Amniotic stem cell (primary cell): ENCODE measurements at places on chromosomes 2 and 18.

GRCh38 chr2:160145471-160145870, 54.6 kb downstream of the ITGB6 start:
- no peak for DNase-seq

DNA sequence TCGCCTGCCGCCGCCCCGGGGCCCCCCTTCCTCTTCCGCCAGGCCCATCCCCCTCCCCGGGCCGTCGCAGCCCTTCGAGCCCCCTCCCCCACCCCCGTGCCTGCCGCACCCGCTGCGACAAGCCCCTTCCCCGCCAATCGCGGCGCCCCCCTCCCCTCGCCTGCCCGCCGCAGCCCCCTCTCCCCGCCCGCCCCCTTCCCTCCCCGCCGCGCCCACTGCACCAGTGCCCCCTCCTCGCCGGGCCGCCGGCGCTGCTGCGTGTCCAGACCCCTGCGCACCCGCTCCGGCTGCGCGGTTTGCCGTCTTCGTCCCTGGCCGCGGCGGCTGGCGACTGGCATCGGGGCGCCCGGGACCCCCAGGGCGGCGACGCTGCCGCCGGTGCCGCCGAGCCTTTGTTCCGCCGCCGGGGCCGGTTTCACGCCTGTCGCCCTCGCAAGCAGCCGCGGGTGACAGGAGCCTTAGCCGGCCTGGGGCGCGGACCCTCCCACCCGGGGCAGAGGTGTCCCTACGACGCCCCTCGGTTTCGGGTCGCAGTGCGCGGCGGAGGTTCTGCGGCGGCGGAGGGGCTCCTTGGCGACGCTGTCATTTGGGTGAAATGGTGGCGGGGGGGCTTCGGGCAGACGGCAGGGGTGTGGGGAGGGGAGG, 18.1 kb downstream of the GPC1 start:
- no peak for DNase-seq

GRCh38 chr18:6039055-6039454, 143.7 kb upstream of the TMEM200C start:
- DNase-seq, result no peak

DNA sequence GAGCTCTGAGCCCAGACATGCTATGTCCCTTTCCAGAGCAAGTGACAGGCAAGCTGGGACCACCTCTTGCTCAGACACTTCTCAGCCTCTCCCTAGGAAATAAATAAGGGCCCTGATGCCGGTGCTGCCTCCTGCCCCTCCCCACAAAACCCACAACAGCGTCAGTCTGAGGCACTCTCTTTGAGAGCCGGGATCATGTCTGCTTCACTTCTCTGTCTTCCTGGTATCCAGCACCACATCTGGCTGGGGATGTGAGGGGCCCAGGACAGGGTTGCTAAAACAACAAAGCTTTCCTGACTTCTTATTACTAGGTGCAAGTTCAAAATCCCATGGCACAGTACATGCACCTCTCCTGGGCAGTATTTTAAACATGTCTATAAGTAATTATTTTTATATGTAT, 103.9 kb upstream of the GLI2 start:
- DNase-seq, result no peak

- no peak for DNase-seq
Observed at GRCh38 chr18:33616556-33616955, 38.5 kb downstream of the ASXL3 start.

GRCh38 chr2:140786585-140786984, 1344.2 kb downstream of the LRP1B start:
- no peak for DNase-seq

DNA sequence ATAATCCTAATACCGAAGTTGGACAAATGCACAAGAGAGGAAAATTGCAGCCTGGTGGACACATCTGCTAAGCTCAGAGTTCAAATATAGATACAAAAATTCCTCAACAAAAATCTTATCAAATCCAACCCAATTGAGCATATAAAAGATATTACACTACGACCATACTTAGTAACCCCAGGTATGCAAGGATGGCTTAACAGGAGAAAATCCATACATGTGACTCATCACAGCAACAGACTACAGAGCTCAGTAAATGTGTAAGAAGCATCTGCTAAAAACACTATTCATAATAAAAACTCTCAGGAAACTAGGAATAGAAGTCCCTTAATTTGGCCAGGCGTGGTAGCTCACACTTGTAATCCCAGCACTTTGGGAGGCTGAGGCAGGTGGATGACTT, 28.3 kb downstream of the HS6ST1 start:
- no peak for DNase-seq

DNA sequence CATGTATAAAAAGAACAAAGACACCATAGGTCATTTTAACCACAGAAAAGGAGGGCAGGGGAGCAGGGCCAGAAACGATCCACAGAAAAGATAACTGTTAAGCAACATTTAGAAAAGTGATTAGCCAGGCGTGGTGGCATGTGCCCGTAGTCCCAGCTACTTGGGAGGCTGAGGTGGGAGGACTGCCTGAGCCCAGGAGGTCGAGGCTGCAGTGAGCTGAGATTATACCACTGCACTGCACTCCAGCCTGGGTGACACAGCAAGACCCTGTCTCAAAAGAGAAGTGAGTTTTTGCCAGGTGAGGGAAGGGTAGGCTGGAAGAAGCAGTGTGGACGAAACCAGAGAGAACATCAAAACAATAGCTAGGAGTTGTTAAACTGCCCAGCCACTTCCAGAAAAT, 3.3 kb downstream of the WDR12 start:
- no peak for DNase-seq

GRCh38 chr2:157305723-157306110, 19.9 kb downstream of the ERMN start:
- no peak for DNase-seq

DNA sequence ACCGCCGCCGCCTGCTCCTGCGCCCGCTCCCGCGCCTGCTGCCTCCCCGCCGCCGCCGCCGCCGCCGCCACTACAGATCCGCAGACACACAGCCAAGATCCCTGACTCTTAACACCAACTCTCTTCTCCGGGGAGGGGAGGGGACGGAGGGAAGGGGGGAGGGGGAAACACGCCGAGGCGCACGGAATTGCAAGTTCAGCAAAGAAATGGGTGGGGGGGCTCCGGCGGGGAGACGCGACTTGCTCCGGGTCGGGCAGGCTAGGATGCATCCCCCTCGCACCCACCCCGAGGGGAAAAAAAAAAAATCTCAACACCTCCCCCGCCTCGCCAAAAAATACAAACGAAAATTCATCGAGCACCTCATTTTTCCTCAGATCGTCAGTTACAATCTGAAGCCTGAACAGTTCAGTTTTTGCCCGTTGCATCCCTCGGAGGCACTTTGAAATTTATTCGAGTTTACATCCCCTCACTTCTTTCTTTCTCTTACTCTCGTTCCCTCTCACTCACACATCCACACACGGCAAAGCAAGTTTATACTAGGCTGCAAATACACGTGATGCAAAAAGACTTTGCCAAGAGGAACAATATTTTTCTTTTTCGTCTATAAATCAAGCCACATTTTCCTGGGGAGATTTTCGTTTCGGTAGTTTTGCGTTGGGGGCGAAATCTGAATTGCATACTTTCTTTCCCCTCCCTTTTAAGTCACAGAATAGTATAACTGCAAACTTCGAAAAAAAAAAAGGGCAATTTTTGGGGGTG, at the start of gene TCF4:
TSS of gene TCF4 (minus strand) at position 82 of the 759 bp plus-strand sequence. CDS start 1,076 bp downstream, outside the sequence.
- no peak for DNase-seq

DNA sequence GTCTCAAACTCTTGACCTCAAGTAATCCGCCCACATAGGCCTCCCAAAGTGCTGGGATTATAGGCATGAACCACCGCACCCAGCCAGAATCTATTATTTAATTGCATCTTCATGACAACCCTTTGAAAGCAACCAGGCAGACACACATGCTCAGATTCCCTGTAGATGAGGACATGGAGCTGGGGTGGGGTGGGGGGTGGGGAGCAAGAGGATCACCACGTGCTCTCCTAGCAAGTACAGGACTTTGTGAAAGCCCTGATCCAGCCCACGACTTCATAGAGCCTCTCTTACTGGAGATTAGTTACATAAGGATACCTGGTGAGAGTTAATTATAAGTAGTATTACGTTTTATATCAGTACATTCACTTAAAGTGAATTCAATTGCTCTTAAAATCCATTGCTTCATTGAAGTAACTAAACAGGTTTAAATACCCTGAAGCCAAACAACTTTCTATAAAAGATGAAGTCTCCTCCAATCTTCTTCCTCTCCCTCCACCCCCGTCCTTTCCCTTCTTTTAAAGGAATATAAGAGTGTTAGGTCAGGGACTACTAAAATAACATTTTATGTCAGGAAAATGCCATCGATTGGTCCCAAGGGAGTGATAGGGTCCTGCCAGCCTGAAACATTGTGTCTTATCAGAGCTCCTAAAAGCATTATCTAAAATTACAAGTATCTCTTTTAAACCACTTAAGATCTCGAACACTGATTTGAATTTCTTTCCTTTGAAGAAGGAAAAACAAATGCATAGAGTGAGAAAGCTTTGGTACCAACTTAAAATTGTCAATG, 123.9 kb downstream of the EPHA4 start:
- no peak for DNase-seq
